ENCODE measurements at places on chromosomes 12 and 14.
A peak's percentile ranks its signal among the peaks of the same experiment; 100 is the strongest.

DNA sequence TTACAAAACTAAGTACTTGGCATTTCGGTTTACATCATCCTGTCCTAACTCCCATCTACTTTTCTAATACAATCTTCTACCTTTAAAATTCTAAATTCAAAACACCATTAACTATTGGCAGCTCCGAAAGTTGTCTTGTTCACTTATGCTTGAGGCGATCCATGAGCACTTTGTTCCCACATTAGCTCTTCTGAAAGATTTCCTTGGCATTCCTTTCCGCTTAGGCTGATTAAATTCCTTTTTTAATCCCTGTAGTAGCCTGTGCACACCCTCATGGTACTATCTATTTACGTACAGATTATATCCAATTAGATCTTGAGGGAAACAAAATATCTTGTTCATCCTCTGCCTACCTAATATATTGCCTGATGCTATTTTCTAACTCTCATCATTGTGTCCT lies 480.7 kb downstream of the PRKD1 start:
- no peak for DNase-seq

GRCh38 chr14:88411039-88411438 lies 25.6 kb downstream of the SPATA7 start:
- no peak for DNase-seq

DNA sequence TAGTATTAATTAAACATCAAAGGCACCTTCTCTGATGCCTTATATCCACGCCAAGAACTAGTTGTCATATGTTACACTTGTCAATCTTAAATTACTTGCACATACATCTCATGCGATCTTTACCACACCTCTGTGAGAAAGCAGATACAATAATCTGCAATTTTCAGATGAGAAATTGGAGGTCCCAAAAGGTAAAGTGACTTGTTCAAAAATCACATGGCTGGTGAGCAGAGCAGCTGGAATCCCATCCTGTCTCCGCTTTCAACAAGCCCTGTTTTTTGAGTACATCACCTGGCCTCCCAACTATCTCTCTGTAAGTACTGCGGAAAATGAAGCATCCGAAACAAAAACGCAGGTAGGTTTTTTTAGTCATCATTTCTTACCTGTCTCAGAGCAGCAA lies 203.4 kb upstream of the FOXN3 start:
- no peak for DNase-seq

DNA sequence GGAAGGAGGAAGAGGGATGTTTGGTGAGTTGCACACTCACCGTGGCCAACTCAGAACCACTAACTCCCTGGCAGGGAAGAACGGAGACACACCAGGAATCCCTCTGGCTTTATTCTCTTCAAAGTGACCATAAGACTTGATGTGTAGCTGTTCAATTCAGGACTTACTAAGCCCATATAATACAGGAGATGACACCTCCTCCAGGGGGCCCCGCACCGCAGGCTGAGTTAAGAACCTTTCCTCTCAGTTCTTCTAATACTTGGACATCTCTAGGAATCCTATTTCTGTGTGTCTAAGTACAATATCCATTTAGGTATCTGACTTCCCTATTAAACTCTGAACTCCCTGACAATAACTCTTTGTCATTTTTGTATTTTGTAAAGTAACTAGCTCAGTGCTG lies 49.5 kb downstream of the DCAF4 start:
- DNase-seq = no peak

GRCh38 chr14:37428954-37429353 lies 166.1 kb downstream of the FOXA1 start:
- no peak for DNase-seq

DNA sequence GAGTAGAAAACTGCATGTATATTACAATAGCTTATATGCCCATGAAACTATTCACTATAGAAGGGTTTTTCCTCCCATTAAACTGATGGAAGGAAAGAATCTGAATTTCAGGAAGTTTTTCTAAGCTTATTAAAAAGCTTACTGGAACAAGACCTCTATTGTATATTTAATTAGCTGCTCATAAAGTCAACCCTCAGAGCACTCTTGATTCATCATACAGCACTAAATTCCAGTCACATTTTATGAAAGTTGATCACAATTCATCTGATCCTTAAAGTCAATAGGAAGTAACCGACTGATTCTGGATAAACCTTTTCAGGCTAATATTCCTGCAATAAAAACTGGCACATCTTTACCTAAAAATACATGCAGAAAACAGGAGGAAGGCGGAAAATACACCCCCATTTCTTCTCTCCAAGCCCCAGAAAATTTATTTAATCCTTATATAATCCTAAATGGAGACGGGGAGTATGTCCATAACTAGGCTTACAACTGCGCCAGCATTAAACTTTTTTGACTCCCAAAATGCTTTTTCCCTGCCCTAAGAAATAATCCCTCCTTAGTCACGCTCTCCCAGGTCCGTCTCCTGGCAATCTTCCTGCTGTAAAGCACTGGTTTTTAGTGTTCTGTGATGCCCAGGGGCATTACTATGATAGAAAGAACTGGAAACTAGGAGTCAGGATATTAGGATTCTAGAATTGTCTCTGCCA lies 35.3 kb downstream of the DICER1 start:
- no peak for DNase-seq

DNA sequence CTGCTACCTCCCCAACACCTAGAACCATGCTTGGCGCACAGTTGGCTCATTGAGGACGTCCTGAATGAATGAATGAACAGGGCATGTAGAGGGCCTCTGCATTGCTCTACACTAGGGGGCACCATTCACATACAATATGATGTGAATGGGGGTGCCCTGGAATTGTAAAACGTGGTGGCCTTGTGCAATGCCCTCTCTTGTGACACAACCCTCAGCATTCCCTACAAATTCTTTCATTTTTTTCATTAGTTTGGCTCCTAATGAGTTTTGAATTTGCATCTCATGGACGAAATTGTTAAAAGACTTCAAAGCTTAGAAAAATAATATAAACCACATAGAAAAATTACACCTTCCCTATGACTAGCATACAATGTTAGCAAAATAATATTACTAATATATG lies 2.3 kb upstream of the DIO2 start:
- no peak for DNase-seq

- DNase-seq = no peak
These were observed 86.4 kb upstream of the PIWIL1 start for GRCh38 chr12:130251236-130251780.

GRCh38 chr12:119060847-119061796 lies 79.8 kb downstream of the SRRM4 start:
- DNase-seq = peak; percentile 81

DNA sequence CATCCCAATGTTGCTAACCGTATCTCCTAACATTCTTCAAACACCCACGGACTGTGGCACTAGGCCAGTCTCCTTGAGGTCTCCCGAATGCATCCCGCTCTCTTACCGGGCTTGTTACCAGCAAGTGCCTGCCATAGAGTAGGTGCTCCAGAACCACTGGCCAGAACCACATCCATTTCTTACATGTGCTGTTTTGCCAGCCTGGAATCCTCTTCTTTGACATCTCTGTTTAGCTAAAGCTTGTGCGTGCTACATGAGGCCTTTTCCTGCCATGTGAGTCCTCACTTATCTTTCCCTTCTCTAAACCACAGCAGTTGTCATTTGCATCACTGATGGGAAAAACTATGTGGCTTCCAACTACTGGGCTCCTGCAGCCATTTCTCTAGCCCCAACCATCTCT lies 397.4 kb downstream of the PCNX1 start:
- no peak for DNase-seq
